ENCODE measurements at places on chromosomes 3 and 15.

DNA sequence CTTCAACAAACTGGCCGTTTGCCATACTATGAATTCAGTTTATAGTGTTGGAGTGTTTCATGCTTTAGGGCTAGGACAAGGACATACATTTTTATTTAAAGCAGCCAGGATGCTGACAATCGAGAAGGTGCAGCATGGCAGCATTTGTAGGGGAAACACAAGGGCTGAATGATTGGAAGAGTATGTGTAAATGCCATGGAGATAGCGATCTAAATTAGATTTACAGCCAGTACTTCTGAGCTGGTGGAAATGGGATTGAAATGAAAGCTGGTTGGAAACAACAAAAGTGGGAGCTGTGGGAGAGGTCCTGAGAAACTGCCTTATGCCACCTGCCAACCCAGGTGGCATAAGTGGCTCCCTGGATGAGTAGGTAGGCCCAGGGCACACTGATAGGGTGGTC is 209.9 kb upstream of the MRPL3 start:
- no peak for DNase-seq

GRCh38 chr3:101603184-101603583 is 29.2 kb downstream of the PCNP start:
- no peak for DNase-seq

- DNase-seq = no peak
Observed at GRCh38 chr3:31952205-31952604, 28.9 kb downstream of the OSBPL10 start.

DNA sequence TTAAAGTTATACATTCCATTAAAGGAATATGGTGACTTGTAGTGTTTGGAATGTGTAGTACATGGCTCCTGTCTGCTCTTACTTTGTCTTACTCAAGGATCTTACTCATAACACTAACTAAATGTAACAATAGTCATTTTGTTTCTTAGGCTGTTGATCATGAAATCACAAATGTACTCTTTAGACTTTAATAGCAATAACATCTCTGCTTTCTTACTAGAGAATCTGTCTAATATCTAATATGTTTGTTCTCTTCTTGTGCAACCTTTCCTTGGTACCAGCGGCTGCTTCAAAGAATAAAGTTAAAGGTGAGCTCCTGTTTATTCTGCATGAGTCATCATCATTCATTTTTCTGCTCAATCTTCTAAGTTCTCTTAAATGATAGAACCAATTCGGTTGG is 767.5 kb downstream of the CADM2 start:
- DNase-seq = no peak

GRCh38 chr3:171088964-171089754 is 62.6 kb upstream of the SLC2A2 start:
- no peak for DNase-seq

DNA sequence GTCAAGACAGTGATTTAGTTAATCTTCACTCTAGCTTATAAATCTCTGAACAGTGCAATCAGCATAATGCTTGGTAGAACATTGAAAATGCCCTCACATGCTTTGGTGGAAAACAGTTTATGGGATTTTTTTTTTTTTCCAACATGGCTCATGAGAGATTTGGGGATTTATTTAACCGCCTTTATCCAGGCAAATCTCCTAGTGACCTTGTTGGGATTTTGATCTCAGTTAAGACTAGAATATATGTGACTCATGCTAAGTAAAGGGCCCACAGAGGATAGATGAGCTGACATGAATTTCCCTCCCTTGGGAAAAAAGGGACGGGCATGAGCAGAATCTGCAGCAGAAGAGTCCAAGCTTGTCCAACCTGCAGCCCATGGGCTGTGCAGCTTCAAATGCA is 18.7 kb downstream of the LRTM1 start:
- no peak for DNase-seq

DNA sequence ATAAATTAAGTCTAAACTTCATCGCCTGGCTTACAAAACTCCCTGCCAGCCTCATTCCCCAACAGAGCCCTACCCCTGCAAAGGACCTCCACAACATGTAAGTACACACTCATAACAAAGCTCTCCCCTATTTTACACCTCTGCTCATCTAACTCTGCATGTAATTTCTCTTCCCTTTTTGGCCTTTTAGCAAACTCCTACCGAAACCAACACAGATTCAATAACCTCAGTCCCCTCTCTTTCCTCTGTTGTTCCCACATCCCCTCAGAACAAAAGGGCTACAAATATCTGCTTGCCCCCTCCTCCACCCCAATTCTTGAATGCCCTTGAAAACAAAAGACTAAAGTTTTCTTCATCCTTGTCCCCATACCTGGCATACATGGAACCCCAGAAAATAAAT is 662 bp downstream of the UBL7 start:
- DNase-seq = no peak

GRCh38 chr3:49351521-49352011 is 6.6 kb downstream of the GPX1 start:
- no peak for DNase-seq

DNA sequence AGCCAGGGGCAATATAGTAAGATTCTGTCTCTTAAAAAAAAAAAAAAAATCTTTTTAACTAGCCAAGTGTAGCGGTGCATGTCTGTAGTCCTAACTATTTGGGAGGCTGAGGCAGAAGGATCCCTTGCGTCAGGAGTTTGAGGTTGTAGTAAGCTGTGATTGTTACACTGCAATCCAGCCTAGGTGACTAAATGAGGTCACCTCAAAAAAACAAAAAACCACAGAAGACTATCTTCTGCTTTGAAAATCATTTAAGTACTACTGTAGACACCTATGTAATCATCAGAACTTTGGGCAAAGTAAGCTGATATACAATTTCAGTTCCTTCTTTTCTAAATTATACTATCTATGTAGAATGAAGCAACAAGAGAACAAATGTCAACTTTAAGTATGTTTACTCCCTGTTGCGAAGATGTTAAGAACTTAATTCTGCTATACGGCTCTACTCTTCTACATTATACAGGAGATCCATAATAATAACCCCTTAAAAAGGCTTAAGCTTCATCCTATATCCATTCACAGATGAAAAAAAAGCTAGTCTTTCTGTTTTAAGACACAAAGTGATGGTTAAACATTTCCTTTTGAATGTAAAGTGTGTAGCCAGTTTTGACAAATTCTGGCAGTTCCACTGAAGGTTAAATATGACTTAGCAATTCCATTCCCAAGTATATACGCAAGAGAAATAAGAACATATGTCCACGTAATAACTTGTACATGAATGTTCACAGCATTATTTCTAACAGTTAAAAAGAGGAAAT is 15.2 kb downstream of the DAZL start:
- DNase-seq = no peak

- no peak for DNase-seq
Observed at GRCh38 chr3:30188713-30189112, 417.7 kb upstream of the TGFBR2 start.

DNA sequence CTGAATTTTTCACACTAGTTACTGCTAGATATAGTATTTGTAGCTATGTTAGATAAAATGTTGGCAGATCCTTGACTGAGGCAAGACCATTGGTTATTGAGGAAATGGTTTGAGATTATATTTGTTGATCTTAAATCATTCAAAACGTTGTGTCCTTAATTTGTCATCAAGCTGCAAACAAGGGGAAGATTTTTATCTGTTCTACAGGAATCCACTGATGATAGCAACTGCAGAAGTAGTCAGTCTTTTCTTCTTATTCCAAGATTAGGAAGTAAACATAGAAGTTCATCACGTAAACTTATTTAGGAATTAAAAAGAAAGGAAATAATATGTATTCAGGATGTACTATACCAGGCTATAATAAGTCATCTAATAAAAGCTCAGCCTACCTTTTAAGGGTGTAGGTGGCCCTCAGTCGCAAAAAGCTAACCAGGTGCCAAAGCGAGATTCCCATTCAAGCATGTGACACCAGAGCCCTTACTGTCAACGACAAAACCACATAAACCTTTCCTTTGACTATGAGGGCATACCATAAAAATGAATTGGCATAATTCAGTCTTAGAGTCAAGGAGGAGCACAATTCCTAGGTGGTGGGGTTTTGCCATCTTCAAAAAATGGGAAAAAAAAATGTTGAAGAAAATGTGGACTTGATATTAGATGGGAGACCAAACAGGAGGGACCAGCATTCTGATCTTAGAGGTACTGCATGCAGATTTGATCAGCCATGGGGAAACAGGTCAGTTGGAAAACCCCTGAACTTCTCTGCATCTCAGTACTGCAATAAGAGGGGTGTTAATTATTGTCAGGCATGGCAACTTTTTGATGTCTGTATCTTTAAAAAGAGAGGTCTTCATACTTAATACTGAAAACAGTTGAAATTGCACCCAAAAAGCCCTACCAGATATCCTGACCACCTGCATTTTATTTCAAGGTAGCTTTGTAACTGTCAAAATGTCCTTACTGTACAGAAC is 212.5 kb upstream of the UBE2E1 start:
- no peak for DNase-seq

DNA sequence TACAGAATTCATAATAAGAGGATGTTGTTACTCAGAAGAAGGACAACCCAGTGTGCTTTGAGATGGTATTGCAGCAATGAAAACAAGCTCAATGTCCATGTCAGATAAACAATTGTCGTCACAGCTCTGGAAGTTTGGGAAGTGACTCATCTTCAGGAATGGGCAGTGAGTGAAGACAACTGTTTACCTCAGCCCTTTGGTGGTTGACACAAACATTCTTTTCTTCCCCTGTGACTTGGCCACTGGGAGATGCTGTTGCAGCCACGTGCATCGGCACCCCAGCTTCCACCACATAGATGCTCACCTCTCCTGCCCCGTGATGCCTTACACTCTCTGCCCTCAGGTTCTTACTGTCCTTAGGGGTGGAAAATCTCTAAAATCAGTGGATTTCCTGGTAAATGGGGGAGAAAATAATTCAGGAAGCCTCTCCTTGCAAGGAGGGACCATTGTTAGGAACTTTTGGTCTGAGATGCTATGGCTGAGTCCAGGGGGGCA is 114.1 kb upstream of the GALNT15 start:
- no peak for DNase-seq

DNA sequence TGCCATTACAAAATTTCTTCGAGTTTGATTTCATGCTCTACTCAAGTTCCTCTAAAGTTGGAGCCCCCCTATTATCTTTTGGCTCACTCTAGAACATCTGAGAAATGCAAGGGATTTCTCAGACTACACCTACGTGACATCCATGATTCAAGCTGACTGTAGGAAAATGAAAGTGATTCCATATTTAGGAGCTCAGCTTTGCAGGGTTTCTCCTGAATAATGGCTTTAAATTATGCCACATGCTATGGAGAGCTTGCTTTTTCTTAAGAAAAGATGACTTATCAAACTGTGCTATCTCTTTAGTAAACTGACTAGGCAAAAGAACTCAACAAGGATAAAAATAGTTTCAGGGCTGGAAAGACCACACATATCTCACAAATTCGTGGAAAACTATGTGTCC is 292.1 kb downstream of the LSAMP start:
- DNase-seq = no peak

DNA sequence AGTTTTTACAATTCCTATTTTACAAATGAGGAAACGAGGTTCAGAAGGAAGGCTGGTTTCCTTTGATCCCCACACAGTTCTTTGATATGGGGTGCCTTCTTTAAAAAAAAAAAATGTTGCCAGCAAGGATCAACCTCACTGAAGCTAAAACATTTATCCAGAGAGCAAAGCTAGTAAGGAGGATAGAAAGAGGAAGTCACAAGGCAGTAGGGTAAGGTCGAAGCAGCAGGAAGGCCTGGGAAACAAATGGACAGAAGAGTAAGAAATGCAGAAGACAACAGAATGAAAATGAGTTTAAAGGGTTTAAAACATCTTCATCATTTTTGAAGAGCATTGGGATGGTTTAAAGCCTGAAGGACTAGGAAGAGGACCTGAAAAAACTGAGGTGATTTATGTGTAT is 30.6 kb upstream of the CP start:
- no peak for DNase-seq

DNA sequence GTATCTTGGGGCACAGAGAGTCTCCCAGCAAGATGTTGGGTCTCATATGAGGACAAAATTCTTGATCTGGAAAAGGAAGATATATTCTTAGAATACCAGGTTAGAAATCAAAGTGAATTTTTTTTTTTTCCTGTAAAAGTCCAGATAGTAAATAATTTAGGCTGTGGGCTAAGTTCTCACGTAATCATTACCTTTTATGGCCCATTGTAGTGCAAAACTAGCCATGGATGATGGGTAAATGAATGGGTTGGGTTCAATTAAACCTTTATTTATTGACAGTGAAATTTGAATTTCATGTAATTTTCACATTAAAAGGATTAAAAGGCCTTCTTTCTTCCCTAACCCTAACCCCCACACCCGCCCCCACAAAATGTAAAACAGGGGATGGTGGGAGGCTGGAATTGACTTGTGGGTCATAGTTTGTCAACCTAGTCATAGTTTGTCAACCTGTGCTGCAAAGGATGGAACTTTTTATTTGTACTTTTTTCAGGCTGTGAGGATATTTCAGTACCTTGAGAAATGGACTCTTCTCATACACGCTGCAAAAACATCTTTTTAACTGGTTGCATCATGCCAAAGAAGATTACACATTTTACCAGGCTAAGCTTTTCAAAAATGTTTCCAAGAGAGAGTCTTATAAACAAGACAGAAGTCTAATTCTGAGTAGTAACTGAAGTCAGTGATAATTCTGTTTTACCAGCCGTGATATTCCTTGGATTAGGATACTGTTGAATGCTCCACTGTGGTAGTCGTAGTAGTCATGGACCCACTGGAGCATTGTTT is 138.8 kb downstream of the AKAP13 start:
- no peak for DNase-seq

- peak; percentile 24 for DNase-seq
Observed at GRCh38 chr15:40930430-40931299, 1.5 kb downstream of the DLL4 start.

GRCh38 chr15:55230051-55230670 is 33.4 kb upstream of the RSL24D1 start:
- DNase-seq = no peak

- DNase-seq = no peak
Observed at GRCh38 chr3:194792368-194792767, 106.7 kb downstream of the FAM43A start.

DNA sequence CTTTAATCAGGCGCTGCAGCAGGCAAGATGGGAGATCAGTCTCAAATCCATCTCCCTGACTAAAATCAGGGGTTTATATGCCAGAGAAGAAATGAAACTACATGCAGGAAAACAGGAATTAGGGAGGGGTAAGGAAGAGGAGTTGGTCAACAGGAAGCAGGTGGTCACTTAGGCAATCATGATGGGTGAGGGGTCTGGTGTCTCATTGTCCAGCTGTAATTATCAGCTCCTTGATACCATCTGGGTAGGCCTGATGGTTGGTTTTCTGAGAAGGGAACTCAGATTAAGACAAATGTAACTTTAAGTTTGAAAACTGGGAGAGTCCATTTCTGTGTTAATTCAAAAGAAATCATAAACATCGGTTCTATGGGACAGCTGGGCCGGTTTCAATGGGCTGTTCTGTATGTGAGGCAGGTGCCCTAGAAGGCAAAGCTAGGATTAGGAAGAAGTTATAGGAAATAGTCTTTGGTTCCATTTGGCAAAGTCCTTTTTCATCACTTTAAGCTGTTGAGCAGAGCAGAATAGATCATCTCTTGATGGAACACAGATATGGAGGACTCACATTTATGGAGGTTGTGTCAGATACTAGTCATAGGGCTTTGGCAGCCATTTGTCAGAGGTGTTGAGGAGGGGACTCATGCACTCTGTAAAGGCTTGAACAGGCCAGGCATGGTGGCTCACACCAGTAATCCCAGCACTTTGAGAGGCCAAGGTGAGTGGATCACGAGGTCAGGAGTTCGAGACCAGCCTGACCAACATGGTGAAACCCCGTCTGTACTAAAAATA is 149.4 kb downstream of the VGLL4 start:
- DNase-seq = no peak

GRCh38 chr15:54687628-54688027 is 509.1 kb downstream of the RSL24D1 start:
- no peak for DNase-seq

GRCh38 chr3:149638228-149639092 is 19.4 kb downstream of the WWTR1 start:
- DNase-seq = no peak

- no peak for DNase-seq
Observed at GRCh38 chr3:135451037-135451785, 514.3 kb upstream of the PPP2R3A start.

Measured in stimulated activated CD8-positive, alpha-beta memory T cell treated with anti-CD3 and anti-CD28 coated beads, Interleukin-12 subunit alpha, Interleukin-12 subunit beta, amount 100 ng/mL, for 4 hours (primary cell).